CD4-positive, alpha-beta T cell treated with Interferon gamma for 1 hour (primary cell): ENCODE measurements at places on chromosomes 6 and 20.

DNA sequence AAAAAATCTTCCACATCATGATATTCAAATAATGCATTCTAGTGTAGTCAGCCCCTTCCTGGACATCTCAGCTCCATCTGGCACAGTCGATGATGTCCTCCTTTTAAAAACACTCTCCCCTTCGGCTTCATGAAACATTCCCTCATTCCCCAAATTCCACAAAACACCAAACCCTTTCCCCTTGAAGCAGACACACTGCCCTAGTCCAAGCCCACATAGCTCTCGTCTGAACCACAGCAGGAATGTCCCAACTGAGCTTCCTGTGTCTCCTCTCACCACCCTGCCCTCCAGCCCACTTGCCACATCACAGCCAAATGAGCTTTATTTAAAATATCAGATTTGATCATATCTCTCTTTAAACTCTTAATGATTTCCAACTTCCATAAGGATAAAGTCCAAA lies 106.4 kb upstream of the CARMIL1 start:
- DNase-seq: no peak

GRCh38 chr6:72740135-72740534 lies 118.3 kb downstream of the KCNQ5 start:
- DNase-seq: no peak

GRCh38 chr6:111573892-111574797 lies 31.5 kb downstream of the TRAF3IP2 start:
- no peak for DNase-seq

DNA sequence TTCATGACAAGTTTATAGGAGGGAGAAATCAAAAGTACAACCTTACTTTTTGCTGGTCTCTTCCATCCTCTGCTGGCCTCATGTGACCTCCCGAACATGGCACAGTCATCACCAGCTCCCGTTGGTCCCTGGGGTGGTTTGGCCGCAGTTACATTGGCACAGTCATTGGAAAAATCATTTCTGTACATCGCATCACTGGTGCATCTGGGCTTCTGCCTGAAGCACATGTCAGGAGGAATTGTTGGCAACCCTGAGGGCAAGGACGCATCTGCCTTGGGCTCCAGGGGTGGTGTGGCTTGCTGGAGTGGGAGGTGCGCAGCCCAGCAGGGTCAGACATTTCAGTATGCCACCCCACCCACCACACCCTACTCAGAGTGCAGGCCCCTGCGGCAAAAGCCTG lies 162.9 kb upstream of the SLC24A3 start:
- no peak for DNase-seq

DNA sequence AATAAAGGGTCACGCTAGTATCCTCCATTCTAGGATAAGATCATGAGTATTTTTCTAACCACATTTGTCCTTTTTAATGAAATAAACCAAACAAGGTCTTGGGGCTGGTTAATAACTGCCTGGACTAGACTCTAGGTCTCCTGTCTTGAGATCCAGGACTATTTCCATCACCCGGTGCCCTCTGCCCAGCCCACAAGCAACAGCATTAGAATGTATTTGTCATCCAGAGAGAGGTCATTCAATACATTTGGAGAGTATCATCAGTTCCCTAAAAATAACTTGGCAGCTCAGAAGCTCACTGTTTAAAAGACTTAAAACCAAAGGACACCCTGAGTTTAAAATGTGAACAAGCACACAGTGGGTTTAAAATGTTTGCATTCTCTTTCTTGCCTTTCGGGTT lies 4.4 kb upstream of the RBM24 start:
- no peak for DNase-seq

- DNase-seq: no peak
Measured at GRCh38 chr6:14597090-14597489, 479.5 kb downstream of the CD83 start.

DNA sequence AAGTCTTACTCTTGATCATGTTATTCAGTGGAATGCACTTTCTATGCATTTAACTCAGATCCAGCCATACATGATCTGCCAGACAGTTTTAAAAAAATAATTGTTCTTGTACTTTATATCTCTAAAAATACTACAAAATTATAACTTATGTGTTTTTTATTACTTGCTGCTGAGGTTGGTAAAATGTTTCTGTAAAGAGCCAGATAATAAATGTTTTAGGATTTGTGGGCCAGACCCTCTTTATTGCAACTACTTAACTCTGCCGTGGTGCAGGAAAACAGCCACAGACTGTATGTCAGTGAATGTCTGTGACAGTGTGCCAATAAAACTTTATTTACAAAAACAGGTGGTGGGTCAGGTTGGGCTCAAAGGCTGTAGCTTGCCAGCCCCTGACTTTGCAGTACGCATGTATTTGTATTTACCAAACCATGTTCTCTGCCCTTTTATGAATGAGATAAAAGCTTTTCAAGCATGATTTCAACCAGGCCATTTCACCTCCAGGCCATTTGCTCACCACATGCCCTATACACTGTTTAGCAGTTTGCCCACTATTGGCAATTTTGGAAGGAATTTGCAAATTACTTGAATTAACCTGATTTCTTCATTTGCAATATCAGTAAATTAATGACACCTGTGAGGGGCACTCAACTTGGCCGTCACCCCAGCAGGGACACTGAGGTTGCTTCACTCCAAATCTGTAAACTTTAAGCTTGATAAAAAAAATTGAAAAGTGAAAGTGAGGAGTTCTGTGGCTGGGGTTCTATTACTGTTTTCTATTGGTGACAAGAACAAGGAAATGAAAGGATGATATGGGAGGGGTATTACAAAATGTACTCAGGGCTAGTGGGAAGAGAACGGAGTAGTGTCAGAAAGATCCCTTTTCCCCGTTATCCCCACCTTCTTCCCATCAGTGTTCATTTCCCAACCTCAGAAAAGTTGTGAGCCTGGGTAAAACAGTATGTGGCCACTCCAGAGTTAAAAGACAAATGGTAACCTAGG lies 133.4 kb downstream of the CEBPB start:
- DNase-seq: no peak
